ENCODE measurements at places on chromosomes 4 and X.

GRCh38 chrX:95728446-95728845, 956.2 kb upstream of the DIAPH2 start:
- DNase-seq, result no peak

DNA sequence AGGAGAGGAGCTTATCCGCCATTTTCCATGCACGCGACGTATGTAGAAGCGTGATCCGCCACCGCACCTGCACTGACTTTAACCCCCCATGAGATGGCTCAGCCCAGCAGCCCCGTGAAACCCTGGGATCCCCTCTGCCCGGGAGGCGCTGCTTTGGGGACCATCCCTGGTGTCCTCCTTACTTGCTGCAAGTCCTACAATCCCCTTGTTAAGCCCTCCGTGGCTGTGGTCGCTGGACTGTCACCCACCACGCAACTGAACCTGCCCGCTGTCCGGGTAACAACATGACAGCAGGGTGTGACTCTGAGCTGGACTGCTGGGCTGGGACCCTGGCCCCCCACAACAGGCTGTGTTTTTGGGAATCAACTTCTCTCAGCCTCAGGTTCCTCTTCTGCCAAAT, 44.7 kb upstream of the MAN2B2 start:
- DNase-seq, result no peak

DNA sequence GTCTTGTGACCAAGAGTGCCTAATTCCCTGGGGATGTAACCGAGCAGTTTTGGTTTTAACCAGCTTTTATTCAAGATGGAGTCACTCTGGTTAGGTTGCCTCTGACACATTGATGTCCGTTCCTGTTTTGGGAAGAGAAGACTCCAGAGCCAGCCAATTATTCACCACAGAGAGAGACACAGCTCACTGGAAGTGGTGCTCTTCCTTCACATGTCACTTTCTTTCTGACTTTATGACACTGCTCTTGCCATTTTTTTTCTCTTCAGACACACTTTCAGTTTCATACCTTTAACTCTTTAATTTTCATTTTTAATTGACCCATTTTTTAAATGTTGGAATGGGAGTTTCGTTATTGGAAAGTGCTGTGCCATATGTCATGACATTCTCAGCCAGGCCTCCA, 418.4 kb upstream of the FSTL5 start:
- no peak for DNase-seq

DNA sequence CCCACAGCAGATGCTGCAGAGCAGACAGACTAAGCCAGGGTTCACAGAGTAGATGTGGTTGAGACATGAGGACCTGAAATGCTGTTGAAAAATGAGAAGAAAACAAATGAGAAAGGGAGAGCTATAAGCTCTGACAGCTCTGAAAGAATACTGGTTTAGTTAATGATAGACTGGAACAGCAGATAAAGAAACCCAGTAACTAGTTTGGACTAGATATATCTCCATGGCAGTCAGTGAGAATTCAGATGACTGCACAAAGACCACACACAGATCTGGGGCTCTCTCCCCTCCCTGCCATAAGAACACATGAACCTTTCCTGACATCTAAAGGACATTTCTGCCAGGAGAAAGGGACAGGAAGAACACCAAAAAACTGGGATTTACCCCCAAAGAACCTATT, 8.2 kb downstream of the NAA11 start:
- DNase-seq, result no peak

- no peak for DNase-seq
Observed at GRCh38 chr4:167196344-167197012, 37.8 kb downstream of the SPOCK3 start.

DNA sequence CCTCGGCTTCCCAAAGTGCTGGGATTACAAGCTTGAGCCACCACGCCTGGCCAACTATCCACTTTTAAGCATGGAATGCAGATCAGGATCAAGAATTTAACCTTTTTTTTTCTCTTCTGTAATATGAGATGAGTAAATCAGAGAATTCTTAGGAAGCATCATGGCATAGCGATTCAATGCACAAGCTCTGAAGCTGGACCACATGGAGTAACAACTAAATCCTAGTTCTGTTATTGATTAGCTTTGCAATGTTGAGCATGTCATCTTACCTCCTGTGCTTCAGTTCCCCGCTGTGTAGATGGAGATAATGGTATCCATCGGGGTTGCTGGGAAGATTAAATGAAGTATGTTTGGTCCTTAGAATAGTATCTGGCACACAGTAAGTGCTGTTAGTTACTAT, 1.9 kb upstream of the SNX25 start:
- DNase-seq, result no peak

DNA sequence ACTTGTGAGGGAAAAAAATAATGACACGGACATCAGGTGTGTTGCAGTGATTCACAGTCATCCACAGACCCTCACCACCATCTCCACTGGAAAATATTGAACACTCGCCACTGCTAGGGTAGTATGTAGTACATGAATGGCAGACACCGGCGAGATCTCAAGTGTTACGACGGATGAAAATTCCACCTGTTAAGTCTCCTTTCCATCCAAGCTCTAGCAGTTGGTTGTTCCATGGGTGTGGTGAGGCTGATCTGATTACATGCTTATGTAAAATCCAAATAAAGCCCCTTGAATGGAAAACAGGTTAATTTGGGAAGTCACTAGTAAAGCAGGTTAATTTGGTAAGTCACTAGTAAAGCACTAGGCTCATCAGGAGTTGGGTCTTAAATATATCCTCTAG, 1.1 kb upstream of the ARMCX4 start:
- no peak for DNase-seq
